Activated CD4-positive, alpha-beta T cell treated with anti-CD3 and anti-CD28 coated beads, Interleukin-2, amount 10 ng/mL, durations not matched to agents 24 days and 14 days (primary cell): ENCODE measurements at places on chromosomes 2 and 18. TPM values are rescaled to one million over a fixed set of nuclear protein-coding genes. Genes with fewer than 3 reads are reported as not detected.

The KCTD1 gene
- total RNA-seq: 4.7 and 5.0 TPM in 2 replicates

The EGR4 gene
- 1.2 and 1.5 TPM in 2 replicates for total RNA-seq

The RANBP2 gene
- total RNA-seq: 74.9 and 77.0 TPM in 2 replicates

DNA sequence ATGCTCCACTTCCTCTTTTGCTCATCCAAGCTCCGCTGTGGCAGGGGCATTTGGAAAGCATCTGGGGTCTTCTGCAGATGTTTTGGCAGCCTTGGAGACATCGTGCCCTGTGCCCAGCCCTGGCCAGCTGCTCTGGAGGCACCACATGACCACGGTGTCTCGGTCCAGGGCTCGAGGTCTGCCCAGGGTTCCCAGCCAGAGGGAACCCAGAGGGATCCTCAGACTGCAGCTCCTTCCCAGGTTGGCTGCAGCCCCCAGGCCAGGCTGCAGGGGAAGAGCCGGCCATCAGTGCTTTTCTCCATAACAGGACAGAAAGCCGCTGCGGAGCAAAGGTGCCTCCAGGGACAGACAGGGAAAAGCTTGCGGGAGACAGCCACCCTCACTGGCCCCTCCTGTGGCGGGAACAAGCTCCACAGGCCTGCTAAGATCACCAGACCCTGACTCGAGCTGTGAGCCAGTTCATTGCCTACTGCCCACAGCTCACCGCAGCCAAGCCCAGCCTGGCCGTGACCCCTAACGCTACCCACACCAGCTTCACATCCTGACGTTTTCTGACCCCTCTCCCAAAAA is 74.7 kb downstream of the SMAD7 start:
- DNase-seq: no peak

DNA sequence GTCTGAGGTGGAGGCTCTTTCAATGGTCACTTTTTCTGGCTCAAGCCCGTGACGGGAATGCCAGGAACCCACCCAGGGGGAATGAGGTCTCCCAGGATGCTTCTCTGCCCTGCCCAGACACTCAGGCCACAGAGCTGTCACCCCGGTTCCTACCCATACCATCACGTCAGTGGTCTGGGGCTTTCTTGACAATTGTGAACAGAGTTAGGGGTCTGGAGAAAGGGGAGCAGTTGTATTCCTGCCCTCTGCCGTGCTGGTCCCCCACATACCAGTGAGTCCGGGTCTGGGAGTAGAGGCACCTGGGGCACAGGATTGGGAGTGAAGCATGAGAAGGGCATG is 97.2 kb downstream of the B3GNT2 start:
- DNase-seq: no peak

DNA sequence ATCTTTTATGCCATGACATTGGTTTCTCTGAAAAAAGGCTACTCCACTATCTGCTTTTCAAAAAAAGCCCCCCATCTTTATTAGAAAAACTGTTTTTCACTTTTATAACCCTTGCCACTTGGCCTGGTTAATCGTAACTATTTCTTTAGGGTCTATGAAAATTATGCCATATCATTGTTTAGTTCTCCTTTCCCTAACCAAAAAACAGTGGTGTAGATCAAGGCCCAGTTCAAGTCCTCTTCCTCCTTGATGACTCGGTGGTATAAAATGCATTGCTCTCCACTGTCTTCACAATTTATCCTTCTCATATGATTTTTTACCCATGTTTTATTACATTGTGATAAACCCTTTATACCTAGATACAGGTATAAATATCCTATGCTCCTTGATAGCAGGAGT is 205.5 kb downstream of the ZNF521 start:
- DNase-seq: no peak

DNA sequence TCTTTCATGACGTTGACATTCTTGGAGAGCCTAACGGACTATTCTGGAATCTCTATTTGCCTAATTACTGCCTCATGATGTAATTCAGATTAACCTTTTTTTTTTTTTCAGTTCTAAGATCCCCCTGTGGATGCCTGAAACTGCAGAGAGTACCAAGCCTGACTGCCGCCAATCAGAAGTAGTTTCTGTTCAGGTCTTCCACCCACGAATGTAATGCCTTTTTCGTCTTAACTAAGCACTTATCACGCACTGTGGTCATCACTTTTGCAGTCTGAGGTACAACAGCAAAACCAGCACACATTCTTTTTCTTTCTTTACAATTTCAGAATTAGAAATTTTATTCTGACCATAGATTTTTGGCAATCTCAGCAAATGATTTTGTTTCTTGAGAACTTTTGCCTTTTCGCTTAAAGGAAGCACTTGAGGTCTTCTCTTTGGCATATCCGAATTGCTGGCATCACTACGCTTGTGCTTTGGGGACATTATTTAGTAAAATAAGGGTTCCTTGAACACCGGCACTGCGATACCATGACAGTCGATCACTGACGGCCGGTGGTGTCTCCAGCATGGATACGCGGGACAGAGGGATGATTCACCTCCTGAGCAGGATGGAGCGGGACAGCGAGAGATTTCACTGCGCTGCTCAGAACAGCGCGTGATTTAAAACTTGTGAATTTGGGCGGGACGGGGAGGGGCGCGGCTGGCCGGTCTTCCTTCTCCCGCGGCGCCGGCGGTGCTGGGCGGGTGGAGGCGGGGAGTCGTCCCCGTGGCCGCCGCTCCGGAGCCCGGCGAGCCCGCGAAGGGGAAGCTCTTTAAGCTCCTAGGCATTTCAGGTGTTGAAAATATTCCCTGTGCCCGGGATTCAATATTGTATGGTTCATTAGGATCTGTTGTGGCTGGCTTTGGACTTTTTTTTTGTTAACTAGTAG is 32.0 kb upstream of the GPR55 start:
- DNase-seq: peak; percentile 69

DNA sequence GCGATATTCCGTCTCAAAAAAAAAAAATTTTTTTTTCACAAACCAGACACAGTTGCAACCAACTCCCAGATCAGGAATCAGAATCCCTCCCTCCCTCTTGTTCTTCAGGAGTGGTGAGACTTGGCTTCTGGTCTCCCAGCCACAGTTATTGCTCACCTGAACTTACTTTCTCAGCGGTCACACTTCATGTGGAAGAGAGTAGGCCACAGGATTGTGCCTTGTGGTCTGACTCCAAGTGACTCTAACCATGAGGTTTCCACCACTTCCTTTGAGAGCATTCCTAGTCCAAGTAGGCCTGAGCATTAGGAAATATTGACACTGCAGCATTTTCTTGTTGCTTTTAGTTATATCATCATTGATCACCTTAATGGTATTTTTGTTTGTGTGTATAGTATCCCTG is 12.1 kb downstream of the FMNL2 start:
- no peak for DNase-seq
